Activated CD4-positive, alpha-beta memory T cell treated with anti-CD3 and anti-CD28 coated beads, Interleukin-2, amount 10 ng/mL, durations not matched to agents 7 days and 5 days (primary cell): ENCODE measurements at places on chromosomes 2 and 18.
A peak's percentile ranks its signal among the peaks of the same experiment; 100 is the strongest.

DNA sequence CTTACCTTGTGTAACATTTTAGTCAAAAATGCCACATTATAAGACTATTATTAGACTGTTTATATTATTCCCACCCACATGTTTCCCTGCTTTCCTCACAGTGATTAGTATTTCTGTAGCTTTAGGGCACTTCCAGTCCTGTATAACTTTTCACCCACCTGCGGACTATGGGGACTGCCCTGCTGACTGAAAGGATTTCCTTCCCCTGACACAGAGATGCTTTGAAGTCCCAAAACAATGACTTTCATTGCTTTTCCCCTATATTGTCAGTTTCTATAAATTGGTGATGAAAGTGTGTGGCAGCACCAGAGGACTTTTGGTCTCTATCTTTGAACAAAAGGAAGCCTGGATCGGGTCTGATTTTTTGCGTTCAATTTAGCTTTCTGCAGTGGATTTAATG is 59.0 kb upstream of the OTX1 start:
- DNase-seq, result no peak

DNA sequence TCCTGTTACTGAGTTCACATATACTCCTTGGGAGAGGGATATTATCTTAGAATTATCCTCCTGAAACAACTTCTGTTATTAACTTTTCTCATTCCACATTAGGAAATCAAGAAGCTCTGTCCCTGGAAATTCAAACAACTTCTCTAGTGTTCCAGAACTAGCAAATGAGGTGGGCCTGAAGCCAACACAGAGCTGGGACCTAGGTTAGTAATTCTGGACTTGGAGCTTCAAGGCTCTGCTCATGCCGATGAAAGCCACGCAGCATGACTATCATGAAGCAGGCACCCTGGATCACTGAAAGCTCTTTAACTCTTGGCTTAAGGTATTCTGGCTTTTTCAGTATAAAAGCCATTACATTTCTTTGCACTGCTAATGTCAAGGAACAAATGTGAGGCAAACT is 242.7 kb downstream of the TGIF1 start:
- DNase-seq, result no peak

- DNase-seq, result no peak
Measured at GRCh38 chr2:75518638-75519465, 41.9 kb downstream of the EVA1A start.

GRCh38 chr2:40445467-40445866 is 6.4 kb downstream of the SLC8A1 start:
- no peak for DNase-seq

GRCh38 chr2:239717706-239718105 is 307.4 kb downstream of the NDUFA10 start:
- no peak for DNase-seq

DNA sequence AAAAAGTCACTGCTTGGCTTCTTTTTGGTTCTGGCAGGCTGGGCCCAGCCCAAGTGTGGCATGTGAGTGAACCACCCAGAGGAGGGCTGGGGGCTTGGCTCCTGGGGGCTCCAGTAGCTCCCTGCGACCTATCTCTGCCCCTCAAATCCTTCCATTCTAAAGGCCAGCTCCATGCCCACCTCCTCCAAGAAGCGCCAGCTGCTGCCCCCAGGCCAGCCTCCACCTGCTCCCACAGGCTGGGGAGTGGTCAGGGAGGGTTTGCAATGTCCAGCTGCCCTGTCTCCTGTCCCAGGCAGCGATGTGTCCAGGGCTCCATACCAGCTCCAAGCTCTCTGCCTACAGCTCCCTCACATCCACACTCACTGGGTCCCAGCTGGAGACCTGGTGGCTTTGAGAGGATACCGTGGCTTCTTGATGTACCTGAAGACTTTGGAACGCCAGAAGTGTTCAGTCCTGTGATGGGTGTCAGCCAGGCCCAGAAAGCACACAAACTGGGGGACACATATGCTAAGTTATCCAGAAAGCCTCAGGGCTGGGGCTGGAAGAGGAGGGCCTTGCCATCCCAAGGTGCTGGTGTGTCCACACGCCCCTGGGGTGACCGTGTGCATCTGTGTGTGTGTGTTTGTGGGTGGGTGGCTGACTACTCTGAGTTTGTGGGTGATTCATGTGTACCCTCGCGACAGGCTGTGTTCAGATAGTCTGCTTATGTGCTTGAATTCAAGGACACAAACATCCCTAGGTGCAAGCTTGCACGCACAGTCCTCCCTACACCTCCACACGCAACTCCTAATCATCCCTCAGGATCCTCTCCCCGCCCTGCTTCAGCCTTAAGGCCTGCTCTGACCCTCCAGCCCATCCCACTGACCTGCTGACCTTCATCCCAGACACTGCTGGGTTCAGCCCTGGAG is 33.4 kb downstream of the ZFP36L2 start:
- DNase-seq, result no peak

DNA sequence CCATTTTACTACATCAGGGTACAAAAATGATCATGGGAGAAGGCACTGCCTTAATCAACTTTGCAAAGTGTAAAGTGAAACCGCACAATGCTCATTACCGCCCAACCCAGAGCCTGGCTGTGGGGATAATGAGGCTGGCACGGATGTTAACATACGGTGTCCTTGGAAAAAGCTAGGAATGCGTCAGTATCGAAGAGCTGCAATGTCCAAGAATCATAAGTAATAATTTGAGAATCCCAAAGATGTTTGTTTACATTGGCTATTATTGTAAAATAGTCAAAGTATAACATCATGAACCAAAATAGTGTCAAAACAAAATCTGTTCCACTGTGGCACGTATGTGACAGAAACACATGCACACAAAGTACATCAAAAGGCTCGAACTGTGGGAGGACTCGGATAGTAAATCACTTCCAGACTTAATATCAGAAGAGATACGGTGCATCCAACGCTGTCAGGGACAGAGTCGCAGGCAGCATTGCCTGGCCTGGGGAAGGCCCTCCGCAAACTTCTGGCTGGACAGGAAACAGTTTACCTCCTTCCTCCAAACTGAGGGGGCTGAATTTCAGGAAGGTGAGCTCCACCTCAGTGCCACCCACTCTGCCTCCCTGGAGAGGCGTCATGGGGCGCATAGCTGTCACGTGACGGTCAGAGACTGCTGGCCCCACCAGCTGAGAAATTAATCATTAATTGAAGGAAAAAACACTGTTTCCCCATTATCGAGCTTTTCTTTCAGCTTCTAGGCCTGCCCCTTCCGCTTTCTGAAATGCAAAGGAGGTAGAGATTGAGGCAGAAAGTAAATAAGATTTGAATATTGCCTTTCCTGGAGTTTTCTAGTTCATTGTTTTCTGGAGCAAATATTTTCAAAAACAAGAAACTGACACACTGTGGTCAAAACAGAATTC is 1.8 kb upstream of the ID2 start:
- peak; percentile 36 for DNase-seq

DNA sequence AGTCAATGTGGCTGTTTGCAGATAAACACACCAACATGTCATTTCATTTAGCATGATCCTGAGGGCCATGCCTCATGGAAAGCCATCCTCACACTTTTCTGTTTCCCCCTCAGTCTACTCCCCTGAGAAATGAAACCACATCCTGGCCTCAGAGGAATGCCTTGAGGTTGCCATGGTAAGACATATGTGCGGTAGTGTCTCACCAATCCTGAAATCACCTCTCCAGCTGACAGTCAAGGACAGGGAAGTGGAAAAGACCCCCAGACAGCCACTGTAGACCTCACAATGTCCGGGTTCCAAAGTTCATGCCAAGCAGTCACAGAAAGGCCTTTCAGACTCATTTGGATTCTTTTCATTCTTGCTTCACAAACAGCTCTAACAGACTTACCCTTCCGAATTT is 175.2 kb upstream of the PKDCC start:
- no peak for DNase-seq

DNA sequence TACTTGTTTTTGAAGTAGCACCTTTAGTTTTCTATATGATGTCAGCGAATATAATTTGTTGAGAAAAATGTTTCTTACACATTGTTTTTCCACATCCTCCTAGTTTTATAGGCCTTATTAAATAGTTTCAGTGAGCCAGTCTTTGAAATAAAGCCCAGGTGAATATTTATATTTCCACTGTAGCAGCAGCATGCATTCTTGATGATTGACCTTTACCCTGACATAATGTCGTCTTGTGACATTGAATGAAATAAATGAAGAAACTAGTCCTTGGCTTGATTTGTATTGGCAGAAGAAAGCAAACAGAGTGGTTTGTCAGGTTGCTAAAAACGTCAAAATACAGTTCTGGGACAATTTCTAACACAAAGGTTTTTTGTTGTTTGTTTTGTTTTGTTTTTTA is 84.4 kb downstream of the EHBP1 start:
- DNase-seq, result no peak

GRCh38 chr2:119066272-119066804 is 92.2 kb downstream of the C1QL2 start:
- DNase-seq, result no peak

DNA sequence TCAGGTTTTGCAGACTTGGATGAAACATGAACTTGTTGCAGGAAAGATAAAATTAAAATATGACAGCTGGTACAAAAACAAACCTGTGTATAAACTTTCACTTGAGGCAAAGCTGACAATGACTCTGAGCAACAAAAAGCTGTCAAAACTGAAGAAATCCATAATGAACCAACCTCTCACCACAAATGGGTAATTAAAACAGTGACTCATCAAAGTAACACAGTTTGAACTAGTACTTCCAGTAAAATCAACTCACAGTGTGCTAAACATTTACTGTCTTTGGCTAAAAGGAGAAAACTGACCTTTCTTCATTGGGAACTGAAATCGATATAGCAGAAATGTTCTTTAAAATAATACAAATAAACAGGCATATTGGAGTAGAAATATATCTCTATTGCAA is 209.7 kb downstream of the WDPCP start:
- no peak for DNase-seq

DNA sequence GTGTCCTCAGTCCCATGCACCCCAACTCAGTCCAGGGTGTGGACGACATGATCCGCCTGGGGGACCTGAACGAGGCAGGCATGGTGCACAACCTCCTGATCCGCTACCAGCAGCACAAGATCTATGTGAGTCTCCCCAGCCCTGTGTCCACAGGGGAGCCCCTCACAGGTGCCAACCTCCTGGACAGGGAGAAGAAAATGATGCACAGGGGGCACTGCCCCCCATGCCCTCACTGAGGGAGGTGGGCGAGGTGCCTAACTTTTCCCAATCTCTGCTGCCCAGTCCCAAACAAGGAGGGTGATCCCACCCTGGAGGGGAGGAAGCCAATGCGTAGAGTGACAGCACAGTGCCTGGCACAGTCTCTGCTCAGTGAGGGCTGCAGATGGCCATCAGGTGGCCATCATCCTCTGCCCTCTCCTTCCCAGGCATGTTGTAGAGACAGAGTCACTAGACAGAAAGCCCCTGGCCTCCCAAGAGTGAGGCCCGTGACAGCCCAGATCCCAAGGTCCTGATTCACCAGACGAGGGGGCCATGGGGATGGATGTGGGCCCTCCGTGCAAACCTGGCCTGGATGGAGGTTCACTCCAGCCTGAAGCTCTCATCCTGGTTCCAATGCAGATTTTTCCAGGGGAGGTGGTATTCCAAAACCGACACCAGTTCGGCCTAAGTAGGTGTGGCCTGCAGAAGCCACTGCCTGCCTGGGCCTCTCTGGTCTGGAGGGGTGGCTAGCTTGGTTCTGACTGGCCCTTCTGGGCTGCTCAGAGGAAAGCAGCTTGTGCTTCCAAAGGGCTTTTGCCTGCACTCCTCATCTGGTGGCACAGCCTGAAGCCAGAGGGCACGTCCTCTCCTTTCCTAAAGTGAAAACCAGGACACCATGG is 30.0 kb downstream of the MYO7B start:
- no peak for DNase-seq

DNA sequence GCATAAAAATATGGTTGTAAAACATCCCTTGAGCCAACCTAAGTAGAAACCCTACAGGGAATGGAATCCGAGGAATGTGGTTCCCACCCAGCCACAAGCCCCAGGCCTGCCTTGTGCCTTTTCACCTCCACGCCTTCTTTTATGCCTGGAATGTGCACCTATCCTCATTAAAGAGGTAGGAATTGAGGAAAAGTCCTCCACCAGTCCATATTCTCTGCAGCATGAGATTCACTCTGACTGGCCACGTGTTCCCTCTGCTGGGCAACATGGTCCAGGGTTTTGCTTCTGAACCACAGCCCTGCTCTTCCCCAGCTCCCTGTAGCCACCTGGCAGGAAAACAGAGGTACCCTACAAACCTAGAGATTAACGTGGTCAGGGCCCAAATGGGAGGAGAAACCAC is 787.9 kb upstream of the RAB6C start:
- no peak for DNase-seq

DNA sequence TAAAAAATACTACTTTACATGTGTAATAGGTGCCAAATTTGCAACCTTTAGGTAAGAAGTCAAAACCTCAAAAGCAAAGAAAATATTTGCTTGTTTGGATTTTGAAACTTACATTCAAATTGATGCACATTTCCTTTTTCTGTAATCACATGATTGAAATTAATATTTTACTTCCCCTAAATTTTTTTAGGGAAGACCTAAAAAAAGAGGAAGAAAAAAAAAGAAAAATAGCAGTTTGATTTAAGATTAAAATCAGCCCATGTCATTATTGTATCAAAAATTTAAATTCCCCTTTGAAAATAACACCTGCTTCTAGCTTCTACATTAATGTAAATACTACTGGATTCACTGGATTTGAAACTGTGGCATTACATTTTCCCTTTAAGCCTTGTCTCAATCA is 68.2 kb upstream of the STON1 start:
- no peak for DNase-seq

DNA sequence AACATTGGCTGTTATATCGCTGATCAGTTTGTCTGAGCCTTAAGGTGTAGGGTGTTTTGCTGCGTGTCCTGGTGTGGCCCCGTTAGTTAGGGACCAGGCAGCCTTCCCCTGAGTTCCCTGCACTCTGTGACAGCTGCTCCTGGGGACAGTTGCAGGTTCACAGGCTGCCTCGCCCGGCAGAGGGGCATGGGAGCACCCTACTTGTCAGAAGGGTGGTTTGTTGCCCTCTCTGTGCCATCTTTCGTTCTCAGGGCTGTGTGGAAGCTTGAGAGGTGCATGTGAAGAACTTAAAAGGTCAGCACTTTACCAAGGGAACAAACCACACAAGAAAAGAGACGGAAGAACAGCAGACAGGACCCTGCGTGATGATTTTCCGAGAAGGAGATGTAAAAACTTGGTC is 159.6 kb downstream of the LDLRAD4 start:
- no peak for DNase-seq

DNA sequence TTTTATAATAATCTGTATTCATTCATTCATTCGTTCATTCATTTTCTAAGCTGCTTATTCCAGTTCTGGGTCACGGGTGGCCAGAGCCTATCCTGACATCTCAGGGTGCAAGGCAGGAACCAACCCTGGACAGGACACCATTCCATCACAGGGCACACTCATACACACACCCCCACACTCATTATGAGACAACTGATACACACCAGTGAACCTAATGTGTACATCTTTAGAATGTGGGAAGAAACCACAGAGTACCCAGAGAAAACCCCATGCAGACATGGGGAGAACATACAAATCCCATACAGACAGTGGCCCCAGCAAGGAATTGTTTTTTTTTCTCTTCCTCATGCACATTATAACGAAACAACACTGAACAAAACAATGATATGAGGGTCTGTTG is 54.7 kb downstream of the RTN4 start:
- DNase-seq, result no peak
